ENCODE measurements at places on chromosomes 6 and 20.

DNA sequence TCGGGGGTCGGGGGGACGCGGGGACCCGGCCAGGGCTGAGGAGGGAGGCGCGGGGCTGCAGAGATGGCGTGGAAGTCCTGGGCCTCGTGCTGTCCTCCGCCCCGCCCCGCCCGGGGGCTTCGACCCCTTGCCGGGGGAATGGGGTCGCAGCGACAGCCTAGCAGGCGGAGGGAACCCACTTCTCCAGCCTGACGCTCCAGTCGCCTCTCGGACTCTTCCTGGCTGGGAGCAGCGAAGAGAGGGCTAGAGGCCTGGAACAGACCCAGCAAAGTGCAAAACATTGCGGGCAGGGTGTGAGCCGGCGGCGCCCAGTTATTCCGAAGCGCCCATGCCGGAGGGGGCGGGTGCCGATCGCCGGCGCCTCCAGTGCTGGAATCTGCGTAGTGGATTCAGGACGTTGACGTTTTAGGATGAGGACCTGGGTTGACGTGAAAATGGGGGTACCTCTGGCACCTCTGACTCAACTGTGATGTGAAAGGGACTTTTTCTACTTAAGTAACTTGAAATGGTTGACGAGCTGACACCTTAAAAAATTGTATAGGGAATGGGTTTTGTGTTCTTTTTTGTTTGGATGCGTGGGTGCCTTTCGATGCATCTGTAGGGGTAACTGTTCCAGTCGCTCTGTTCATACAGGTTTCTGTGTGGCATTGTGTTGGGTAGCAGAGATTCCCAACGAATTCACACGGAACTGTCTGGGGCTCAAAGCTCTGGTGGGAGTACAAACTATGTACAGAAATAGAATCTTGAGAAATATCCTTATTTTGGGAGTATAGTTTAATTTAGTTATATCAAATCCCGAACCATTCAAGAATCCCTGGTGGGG lies 1.4 kb downstream of the SLC35F1 start:
- no peak for DNase-seq

- no peak for DNase-seq
Measured at GRCh38 chr6:4169028-4169789, 33.8 kb upstream of the ECI2 start.

DNA sequence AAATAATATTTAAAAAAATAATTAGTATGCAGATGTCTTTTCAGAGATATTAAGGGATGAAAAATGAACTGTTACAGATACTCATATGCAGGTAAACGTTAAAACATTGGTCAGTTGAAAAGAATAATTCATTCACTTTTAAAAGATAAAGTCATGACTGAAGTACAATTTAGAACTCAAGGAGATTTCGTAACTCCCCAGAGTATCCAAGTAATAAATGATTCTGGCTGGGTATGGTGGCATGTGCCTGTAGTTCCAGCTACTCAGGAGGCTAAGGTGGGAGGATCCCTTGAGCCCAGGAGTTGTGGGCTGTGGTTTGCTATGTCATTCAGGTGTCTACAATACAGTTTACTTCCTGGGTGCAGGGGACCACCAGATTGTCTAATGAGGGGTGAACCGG lies 122.3 kb upstream of the TMEM181 start:
- no peak for DNase-seq

DNA sequence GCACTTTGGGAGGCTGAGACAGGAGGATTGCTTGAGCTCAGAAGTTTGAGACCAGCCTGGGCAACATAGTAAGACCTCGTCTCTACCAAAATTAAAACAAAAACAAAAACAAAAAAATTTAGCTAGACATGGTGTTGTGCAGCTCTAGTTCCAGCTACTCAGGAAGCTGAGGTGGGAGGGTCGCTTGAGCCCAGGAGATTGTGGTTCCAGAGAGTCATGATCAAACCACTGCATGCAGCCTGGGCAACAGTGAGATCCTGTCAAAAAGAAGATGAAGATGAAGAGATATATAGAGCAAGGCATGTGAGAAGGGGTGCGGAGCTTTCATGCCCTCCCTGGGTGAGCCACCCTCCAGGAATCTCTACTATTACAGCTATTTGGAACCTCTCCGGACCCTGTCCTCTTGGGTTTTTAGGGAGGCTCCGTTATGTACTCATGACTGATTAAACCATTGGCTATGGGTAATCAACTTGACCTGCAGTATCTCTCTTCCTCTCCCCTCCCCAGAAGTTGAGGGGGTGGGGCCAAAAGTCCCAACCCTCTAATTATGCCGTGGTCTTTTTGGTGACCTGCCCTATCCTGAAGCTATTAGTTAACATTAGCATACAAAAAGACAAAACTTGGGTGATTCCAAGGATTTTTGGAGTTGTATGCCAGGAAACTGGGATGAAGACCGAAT lies 9.0 kb downstream of the POLH start:
- DNase-seq = no peak

- no peak for DNase-seq
Measured at GRCh38 chr6:128305228-128305627, 215.2 kb downstream of the PTPRK start.

GRCh38 chr6:2641044-2641725 lies 109.5 kb downstream of the MYLK4 start:
- DNase-seq = no peak

GRCh38 chr20:15045246-15045645 lies 707.8 kb upstream of the FLRT3 start:
- DNase-seq = no peak

GRCh38 chr6:127300411-127300810 lies 33.7 kb downstream of the RNF146 start:
- DNase-seq = no peak

GRCh38 chr20:10492065-10492464 lies 57.0 kb downstream of the SLX4IP start:
- DNase-seq = no peak

- DNase-seq = peak; percentile 83
Measured at GRCh38 chr6:44127186-44128019, at the start of the genes MRPL14 and TMEM63B. Gene MRPL14 (minus strand): TSS chr6:44127452. CDS start chr6:44116611, 10,841 bp downstream. Gene TMEM63B (plus strand): TSS chr6:44127554. CDS start chr6:44134585, 7,031 bp downstream.

DNA sequence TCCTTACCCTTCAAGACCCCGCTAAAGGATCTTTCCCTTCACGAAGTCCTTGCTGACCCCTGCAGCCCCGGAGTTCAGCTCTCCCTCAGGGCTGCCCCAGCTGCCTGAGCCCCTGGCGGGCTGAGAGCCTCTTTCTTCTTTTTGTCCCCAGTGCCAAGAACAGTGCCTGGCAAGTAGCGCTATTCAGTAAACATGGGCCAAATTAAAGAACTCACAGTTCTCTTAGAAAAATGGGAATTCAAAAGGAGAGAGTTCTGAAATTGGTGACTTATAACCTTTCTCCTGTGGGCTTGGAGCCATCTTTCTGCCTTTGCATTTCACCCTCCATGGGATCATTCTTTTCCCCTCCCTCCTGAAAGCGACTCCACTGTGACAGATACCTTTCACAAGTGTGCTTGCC lies 227.2 kb downstream of the TMEM242 start:
- DNase-seq = no peak

- no peak for DNase-seq
Measured at GRCh38 chr20:2164966-2165365, 63.3 kb downstream of the STK35 start.

DNA sequence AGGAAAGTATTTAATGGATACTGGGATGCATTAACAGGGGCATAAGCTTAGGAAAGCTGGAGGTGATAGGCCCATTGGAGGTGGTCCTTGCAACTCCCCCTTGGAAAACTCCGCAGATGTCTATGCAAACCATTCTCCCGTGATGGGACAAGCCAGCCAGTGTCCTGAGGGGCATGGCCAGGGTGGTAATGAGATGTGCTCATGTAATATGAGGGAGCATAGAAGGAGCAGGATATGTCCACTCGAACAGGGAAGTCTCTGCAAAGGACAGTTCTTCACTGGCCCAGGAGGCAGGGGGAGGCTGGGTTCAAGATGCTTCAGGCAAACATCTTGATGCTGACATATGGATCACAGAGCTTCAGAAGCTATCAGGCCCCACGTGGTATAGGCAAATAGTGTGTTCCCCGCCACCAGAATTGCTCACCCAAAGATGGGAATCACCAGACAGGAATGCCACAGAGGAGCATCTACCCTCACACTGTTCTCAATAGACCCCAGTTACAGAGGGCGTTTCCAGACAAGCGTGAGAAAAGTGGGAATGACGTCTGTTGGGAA lies 201.6 kb upstream of the CDH4 start:
- no peak for DNase-seq

GRCh38 chr6:27617700-27618689 lies 145.1 kb upstream of the ZNF184 start:
- no peak for DNase-seq

DNA sequence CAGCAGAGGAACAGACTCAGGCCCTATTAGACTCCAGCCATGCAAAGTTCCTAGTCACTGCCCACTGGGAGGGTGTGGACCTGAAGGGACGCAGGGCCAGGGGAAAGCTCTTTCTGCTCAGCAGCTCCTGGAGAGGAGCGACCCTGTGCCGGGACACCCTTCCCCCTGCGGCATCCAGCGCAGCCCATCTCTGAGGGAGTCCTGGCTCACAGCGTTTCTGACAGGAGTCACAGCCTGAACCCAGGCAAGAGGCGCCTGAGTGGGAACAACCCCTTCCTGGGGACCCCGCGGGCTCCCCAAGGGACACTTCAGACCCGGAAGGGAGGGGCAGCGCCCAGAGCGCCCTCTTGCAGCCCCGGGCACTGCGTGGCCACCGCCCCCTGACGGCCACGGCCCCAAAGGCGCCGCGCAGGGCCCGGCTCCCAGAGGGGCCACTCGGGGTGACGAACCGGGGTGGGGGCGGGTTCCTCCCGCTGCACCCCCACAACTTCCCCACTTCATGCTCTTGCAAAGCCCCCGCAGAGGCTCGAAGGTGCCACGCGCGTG lies 862 bp downstream of the UCKL1 start:
- peak; percentile 29 for DNase-seq

GRCh38 chr6:109006818-109007217 lies 87.8 kb downstream of the SESN1 start:
- DNase-seq = no peak

- DNase-seq = no peak
Measured at GRCh38 chr6:170416303-170416702, 109.7 kb downstream of the FAM120B start.

DNA sequence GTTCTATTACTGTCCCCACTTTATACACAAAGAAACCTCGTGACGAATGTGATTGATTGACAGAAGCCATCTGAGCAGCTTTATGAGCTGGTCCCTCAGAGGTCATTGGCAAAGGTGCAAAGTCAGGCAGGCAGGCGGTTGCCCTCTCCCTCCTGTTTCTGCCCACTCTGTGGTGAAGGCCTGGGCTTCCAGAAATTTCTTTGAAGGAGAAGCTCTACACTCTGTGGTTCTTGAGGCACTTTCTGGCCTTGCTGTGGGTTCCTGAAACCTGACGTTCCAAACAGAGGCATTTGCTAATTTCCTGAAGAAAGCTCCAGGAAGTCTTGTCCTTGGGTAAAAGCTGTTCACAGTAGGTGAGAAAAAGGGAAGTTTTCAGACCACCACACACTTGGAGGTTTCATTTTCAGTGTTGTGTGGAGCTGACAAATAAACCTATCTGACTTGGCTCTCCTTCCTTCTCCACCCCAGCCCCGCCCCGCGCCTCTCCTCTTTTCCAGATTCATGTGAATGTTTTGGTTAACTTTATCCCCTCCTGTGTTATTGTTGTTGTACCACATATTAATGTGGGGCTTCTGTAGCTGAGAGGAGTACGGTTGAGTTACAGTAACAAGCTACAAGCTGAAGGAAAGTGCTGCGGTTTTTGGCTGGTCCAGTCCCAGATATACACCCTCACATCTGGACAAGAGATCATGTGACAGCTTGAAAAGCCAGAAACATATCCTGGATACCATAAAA lies 274.1 kb downstream of the CLIC5 start:
- DNase-seq = no peak

- DNase-seq = no peak
Measured at GRCh38 chr6:126721581-126722160, 381.8 kb downstream of the CENPW start.

DNA sequence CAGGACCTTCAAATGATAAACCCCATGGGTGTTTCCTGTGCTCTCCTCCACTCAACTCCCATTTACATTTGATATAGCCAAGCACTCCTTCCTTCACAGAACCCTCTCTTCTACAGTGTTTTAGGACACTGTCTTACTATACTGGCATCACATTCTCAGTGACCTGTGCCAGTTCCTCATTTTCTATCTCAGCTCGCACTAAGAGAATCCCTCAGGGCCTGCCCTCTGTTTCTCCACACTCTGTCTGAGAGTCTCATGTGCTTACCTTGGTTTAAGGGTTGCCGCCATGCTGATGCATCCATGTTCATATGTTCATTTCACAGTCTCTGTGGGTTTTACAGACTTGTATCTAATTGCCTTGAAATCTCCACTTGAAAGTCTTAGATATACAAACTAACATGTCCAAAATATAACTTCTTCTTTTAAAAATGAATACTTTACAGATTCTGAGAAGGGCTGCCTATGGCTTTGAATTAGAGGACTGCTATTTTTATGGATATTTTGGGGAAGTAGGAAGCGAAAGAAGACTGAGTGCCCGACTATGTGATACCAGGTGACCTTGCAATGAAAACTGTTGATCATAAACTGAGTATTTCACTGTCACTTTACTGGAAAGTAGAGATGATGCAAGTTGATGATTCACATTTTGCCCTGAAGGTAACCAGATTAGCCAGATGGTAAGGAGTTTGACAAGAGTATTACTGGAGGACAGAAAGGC lies 153.1 kb upstream of the SIM1 start:
- no peak for DNase-seq

- DNase-seq = no peak
Measured at GRCh38 chr6:47655719-47656595, 42.4 kb upstream of the ADGRF4 start.

- DNase-seq = no peak
Measured at GRCh38 chr6:48782225-48782624, 671.2 kb upstream of the PTCHD4 start.

GRCh38 chr20:34710861-34711574 lies 6.9 kb downstream of the TP53INP2 start:
- no peak for DNase-seq

DNA sequence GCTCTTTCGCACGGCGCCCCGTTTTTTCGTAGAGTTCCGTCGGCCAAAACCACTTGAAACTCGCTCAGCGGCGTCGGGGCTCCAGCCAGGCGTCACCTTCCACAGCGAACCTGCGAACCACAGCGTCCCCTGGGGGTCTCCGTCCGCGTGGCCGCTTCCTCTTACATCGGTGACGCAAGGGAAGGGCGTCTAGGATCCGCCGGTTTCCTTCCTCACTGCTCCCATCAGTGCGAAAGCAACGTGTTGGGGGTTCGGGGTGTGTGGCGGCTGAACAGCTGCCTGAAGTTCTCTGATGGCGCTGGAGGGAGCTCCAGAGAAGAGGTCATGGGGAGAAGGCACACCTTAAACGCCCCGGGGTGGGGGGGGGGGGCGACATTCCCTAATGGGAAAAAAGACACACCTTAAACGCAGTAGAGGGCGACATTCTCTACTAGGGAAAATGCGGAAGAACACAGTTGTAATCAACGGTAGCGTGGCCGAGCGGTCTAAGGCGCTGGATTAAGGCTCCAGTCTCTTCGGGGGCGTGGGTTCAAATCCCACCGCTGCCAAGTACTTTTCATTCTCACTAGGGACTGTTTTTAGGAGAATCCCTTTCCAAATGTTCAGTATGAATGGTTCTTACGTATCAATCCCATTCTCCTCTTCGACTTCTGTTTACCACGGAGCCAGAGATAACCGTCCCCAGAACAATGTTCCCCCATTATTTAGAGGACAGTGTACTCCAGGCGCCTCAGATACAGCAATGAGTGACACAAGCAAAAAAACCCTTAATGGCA lies 16.4 kb downstream of the ZNF311 start:
- peak; percentile 58 for DNase-seq
